ENCODE measurements at places on chromosomes 5 and 9.

DNA sequence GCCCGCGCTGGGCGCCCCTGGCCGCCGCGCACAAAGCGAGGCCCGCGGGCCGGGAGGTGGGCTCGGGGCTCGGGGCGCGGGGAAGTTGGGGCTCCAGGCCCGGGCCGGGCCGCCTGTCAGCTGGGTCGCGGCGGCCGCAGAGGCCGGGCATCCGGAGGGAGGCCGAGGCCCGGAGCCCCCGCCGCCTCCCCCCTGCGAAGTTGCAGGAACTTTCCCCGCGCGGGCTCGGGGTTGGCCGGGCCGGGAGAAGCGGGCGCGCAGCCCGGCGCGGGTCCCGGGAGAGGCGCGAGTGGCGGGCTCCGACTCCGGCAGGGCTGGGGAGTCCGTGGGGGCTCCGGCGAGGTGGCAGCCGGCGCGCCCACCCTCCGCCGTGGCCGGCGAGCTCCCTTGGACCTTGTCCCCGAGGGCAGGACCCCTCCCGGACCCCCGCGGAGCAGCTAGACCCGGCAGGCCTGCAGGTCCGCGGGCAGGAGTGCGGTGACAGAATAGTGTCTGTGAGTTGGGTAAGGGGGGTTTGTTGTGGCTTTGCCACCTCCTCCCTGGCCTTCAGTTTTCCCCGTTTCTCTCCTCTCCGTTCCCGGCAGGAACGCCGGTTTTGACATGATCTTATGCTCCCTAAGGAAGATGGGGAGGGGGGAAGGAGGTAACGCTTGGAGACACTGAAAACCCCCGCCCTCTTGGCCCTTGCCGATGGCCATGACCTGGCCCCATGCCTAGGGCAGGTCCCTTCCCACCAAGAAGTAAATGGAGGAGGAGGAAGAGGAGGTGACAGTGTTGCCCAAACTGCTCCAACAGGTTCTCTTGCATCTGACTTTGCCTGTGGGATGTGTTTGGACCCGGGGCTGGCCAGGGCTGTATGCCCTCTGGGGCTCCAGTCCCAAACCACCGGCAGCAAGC lies 942 bp downstream of the PHF2 start:
- DNase-seq = no peak

DNA sequence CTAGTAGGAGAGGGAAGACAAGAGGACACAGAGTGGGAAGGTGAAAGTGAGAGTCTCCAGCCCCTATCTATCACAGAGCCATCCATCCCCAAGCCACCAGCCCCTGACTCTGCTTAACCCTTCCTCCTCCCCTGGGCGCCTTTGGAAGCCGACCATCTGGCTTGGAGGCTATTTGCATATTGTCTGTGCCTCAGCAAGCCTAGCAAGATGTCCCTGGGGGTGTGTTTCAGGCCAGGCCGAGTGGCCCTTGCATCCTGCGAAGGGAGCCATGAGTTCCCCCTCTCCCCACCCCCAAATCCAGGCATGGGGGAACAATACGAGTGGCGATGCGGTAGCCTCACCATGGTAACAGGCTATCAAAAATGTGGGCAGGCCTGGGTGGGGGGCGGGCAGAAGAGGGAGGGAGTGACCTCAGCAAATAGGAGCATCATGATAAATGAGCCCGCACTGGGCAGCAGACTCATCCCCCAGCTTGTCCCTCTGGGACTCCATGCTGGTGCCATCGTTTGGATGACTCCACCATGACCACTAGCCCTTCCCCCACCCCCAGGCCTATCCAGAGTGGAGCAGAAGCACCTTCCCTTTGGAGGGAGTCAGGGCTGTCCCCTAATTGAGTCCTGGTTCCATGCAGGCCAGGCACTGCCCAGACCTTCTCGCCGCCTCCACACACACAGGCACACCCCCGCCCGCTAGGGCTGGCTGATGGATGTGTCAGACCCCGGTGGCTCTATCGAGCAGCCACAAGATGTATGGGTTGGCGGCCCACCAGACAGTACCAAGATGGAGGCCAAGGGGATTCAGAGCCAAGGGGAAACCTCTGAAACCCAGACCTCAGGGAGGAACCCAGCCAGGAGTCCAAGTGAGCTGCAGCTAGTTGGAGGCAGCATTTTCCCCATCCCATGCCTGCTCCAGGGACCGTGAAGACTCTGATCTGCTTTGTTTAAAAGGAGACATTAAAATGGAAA lies 14.6 kb downstream of the URM1 start:
- DNase-seq = no peak

DNA sequence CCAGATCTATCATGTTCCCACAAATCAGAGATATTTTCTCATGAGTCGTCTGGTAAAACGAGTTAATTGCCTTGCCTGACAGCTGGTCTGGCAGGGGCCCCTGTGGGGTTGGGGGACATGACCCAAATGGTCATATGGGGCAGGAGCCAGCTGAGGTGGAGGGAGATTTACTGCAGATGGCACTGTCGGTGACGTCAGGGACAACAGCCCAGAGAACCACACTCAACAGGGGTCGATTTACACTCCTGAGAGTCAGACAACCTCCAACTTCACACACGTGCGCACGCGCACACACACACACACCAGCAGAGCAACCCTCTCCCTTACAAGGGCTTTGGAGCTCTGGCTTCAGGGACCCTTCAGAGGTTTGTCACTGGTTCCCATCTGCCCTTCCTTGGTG lies 23.4 kb upstream of the GABRP start:
- DNase-seq = no peak

DNA sequence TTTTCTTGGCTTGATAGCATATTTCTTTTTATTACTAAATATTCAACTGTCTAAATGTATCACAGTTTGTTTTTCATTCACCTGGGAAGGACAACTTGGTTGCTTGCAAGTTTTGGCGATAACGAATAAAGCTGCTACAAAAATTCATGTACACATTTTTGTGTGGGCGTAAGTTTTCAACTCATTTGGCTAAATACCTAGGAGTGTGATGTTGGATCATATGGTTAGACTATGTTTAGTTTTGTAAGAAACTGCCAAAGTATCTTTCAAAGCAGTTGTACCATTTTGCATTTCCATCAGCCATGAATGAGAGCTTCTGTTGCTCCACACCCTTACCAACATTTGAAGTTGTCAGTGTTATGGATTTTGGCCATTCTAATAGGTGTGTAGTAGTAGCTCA lies 428.0 kb downstream of the ACTL7B start:
- DNase-seq = no peak

DNA sequence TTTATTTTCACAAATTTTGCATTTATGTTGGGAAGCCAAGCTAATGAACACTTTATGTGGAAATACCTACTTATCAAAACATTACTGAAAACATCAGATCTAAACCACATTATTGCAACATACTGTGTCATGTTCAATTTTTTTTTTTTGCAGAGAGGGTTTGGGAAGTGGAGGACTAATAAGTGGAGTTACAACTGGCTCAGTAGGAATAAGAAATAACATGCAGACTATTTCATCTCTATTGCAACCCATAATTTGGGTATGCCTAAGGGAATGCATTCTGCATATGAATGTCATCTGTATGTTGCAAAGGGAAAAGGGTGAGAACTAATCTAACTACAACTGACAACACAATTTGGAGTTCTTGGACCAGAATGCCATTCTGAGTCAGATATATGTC lies 41.8 kb downstream of the APC start:
- DNase-seq = no peak

- DNase-seq = no peak
Observed at GRCh38 chr9:129964901-129965734, 77.9 kb downstream of the FNBP1 start.

DNA sequence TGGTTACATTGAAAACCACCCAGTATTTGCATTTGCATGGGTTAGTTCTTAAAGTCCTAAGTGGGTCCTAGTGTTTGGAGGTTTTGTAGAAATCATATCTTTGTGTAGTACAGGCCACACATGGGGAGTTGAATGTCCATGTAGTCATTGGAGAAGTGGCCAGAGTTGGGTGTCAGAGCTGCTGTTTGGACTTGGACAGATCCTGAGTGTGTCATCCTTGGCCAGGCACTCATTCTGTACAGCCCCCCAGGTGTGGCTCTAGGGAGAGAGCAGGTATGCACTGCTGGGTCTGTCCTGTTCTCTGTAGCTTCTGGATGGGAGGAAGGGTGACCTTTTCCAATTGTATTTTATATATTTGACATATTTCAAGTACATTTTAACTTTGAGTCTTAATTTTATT lies 82.4 kb downstream of the IQGAP2 start:
- no peak for DNase-seq

DNA sequence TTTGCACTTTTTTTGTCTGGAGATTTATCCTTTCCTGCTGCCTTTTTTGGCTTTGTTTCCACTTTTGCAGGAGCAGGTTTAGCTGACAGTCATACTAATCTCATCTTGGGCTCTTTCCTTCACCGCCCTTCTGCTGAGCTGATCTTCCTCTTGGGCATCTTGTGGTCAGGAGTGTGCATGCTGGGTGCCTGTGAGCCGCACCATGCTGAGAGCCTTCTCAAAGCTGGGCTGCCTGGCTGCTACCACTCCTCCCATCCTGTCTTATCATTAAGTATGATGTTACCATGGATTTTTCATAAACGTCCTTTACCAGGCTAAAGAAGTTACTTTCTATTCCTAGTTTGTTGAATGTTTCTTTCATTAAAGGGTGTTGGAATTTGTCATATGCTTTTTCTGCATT lies 49.5 kb upstream of the MCCC2 start:
- DNase-seq = no peak

DNA sequence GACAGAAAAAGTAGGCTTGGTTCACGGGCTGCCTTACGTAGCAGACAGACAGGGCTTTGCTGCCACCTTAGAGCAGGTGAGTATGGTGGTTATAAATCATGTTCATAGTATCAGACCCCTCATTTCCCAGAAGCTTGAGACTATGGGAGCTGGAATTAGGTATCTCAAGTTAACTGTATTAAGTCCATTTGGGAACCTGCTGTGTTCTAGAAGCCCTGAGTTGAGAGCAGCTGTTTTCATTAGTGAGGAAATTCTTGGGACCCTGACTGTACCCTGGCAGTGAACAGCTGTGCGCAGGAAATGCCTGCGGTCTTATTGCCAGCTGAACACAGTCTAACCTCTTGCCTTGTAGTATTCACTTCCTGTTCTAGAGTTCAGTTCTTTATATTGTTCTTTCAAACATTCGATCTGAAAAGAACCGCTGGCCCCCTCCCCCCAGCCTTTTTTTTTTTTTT lies 29.8 kb downstream of the UGCG start:
- DNase-seq = no peak

DNA sequence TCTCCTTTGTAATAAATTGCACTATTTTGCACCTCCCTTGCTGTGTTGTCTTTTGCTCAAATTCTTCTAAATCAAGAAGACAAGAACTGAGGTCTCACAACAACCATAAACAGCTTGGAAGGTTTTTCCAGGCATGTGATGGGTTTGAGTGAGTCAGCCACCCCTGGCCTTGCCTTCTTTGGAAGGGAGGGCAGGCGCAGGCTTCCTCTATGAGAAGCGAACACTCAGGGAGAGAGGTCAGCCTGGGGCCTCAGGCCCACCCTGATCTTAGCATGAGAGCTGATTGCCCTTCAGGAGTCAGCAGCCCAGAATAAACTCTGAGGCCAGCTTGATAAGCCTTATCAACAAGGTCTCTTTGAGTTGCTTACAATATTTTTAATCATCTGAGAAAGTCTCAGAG lies 31.6 kb downstream of the S1PR3 start:
- no peak for DNase-seq
